ENCODE measurements at places on chromosomes 6 and 20. TPM values are rescaled to one million over a fixed set of nuclear protein-coding genes. Genes with fewer than 3 reads are reported as not detected.
A peak's percentile ranks its signal among the peaks of the same experiment; 100 is the strongest.

DNA sequence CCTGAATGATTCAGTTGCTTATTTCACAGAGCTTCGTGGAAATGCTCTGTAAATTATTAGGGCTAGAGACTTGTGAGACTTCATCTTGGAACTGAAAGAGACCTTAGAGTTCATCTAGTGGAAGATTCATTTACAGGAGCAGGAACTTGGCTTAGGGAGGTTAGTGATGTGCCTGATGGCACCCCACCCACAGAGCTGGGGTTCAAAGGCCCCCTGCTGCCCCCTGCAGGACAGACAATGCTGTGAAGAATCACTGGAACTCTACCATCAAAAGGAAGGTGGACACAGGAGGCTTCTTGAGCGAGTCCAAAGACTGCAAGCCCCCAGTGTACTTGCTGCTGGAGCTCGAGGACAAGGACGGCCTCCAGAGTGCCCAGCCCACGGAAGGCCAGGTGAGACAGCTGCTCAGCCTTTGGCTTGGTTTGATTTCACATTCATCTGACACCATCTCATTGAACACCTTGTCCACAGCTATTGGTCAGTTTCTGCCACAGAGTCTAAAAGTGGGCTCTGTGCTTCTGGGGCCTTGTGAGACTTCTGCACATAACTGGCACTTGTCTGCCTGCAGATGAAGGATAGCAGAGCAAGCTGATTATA lies 25.1 kb downstream of the MYBL2 start:
- H3K27ac ChIP-seq: no peak overlapping the region
- no peak overlapping the region for H3K4me3 ChIP-seq
- H3K36me3 ChIP-seq: no peaks in the 10 kb centered on the region
- DNase-seq: no peak

RNF217 gene
- 79.5 TPM for total RNA-seq

- no peaks in the 10 kb centered on the region for H3K36me3 ChIP-seq
- no peak for DNase-seq
- H3K27me3 ChIP-seq: no peaks in the 10 kb centered on the region
- H3K27ac ChIP-seq: no peak overlapping the region
- H3K4me3 ChIP-seq: no peak overlapping the region
Measured at GRCh38 chr6:23228439-23229024, 659.2 kb downstream of the HDGFL1 start.

DNA sequence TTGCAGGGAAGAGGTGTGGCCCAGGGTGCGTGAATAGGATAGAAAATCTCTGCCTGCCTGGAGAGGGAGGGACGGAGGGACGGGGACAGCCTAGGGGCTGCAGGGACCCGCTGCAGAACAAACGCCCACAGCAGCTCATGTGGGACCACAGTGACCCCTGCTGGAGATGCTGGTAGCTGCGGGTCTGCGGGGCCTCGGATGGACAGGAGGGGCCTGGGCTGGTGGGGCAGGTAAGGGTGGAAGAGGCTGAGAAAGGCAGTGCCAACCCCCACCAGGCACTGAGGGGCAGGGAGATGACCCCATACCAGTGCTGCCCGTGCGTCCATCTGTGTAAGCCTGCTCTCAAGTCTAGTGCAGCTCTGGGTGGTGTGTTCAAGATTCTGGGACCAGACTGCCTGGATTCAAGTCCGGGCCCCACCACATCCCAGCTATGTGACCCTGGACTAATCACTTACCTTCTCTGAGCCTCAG lies 39.4 kb downstream of the KIAA1755 start:
- H3K4me1 ChIP-seq: no peaks in the 10 kb centered on the region
- peak; percentile 93 for DNase-seq
- H3K36me3 ChIP-seq: no peaks in the 10 kb centered on the region
- no peak overlapping the region for H3K4me3 ChIP-seq
- no peak overlapping the region for H3K27ac ChIP-seq

FAM217A gene
- total RNA-seq: not detected

DNAH8 gene
- total RNA-seq: 0.03 TPM

BMP6 gene
- 5.2 TPM for total RNA-seq

DNA sequence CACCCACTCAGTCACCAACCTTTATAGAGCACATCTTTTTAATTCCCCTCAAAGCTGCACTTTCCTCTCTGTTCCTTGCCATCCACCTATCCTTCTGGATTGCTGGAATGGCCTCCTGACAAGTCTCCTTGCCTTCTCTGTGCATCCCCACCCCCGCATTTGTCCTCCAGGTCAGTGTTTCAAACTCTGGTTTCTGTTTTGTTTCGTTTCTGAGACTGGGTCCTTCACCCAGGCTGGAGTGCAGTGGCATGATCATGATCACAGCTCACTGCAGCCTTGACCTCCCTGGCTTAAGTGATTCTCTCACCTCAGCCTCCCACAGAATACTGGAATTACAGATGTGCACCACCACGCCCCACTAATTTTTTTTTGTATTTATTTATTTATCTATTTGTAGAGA lies 96.2 kb downstream of the PLCB1 start:
- no peaks in the 10 kb centered on the region for H3K27me3 ChIP-seq
- no peaks in the 10 kb centered on the region for H3K36me3 ChIP-seq
- H3K4me3 ChIP-seq: no peak overlapping the region
- no peaks in the 10 kb centered on the region for H3K4me1 ChIP-seq
- no peak overlapping the region for H3K27ac ChIP-seq
- DNase-seq: no peak

HMGCLL1 gene
- total RNA-seq: 1.5 TPM

ARMC2 gene
- total RNA-seq: 20.7 TPM

- H3K4me3 ChIP-seq: no peak overlapping the region
- H3K4me1 ChIP-seq: no peaks in the 10 kb centered on the region
- H3K36me3 ChIP-seq: no peaks in the 10 kb centered on the region
- H3K27ac ChIP-seq: no peak overlapping the region
Measured at GRCh38 chr6:54900666-54901065, 54.1 kb downstream of the FAM83B start.

ADGRB3 gene
- total RNA-seq: 6.1 TPM

- no peak overlapping the region for H3K4me3 ChIP-seq
- H3K36me3 ChIP-seq: no peaks in the 10 kb centered on the region
- no peak for DNase-seq
- H3K27ac ChIP-seq: no peak overlapping the region
- H3K27me3 ChIP-seq: no peaks in the 10 kb centered on the region
Measured at GRCh38 chr6:14524319-14524718, 406.7 kb downstream of the CD83 start.

CST2 gene
- total RNA-seq: 0.75 TPM

DNA sequence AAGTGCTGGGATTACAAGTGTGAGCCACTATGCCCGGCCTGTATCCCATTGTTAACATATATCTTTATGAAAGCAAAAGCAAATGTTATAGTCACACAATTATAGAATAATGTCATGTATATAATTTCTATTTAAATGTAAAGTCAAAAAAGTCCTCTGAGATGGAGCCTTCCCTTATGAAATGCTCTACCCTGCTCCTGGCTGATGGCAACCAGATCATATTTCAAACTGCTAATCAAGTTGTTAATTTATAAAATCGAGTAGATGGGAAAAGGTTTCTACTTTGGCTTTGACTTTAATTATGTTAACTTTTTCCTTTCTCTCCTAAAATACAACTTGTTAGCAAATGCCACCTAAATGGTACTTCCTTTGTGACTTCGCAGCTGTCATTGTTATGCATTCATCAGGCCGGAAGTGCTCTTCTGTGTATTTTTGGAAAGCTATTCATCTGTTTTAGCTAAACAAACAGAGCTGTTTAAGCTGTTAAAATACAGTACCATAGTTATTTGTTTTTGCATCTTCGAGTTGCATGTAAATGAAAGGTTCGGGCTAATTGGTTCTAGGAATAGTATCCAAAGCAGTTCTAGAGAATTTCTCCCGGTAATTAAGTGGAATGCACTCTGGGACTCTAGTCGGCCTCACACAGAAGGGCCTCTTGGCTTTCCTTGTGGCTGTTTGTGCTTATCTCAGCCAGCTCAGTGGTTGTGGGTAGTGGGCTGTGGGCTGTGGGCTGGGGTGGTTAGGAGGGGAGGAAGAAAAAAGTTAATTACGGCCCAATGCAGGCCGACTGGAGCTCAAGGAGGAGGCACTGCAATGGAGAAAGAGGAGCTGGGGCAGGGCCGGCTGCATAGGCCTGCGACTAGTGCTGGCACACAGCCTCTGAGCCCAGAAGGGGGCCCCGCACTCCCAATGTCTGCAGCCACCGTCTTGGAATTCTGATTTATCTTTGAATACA lies 34.8 kb downstream of the SLC35D3 start:
- no peaks in the 10 kb centered on the region for H3K36me3 ChIP-seq
- DNase-seq: no peak
- H3K27ac ChIP-seq: no peak overlapping the region
- H3K4me3 ChIP-seq: no peak overlapping the region

FOXO3 gene
- 89.6 TPM for total RNA-seq

- no peaks in the 10 kb centered on the region for H3K4me1 ChIP-seq
- DNase-seq: no peak
- H3K27me3 ChIP-seq: no peaks in the 10 kb centered on the region
- no peak overlapping the region for H3K27ac ChIP-seq
- H3K4me3 ChIP-seq: no peak overlapping the region
- no peaks in the 10 kb centered on the region for H3K36me3 ChIP-seq
Measured at GRCh38 chr6:124869416-124869815, 92.8 kb upstream of the RNF217 start.

HLA-DQA2 gene
- 18.5 TPM for total RNA-seq

SCUBE3 gene
- total RNA-seq: 63.6 TPM

- H3K36me3 ChIP-seq: no peaks in the 10 kb centered on the region
- H3K4me3 ChIP-seq: no peak overlapping the region
- H3K27ac ChIP-seq: no peak overlapping the region
- DNase-seq: no peak
Measured at GRCh38 chr20:47659904-47660601, 125.2 kb downstream of the SULF2 start.

DNA sequence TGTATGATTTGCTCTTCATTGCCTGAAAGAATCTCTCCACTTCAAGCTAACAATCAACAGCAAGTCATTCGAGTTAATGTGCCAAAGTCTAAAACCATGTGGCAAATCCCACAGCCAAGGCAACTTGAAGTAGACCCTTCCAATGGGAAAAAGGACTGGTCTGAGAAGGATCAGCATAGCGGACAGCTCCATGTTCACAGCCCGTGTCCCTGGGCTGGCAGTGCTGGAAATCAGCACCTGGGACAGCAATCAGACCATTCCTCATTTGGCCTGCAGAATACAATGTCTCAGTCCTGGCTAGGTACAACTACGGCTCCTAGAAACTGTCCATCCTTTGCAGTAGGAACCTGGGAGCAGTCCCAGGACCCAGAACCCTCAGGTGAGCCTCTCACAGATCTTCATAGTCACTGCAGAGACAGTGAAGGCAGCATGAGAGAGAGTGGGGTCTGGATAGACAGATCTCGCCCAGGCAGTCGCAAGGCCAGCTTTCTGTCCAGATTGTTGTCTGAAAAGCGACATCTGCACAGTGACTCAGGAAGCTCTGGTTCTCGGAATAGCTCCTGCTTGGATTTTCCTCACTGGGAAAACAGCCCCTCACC lies 1.1 kb downstream of the GJA10 start:
- no peaks in the 10 kb centered on the region for H3K36me3 ChIP-seq
- no peak overlapping the region for H3K4me3 ChIP-seq
- H3K27ac ChIP-seq: no peak overlapping the region
- H3K4me1 ChIP-seq: no peaks in the 10 kb centered on the region

DNA sequence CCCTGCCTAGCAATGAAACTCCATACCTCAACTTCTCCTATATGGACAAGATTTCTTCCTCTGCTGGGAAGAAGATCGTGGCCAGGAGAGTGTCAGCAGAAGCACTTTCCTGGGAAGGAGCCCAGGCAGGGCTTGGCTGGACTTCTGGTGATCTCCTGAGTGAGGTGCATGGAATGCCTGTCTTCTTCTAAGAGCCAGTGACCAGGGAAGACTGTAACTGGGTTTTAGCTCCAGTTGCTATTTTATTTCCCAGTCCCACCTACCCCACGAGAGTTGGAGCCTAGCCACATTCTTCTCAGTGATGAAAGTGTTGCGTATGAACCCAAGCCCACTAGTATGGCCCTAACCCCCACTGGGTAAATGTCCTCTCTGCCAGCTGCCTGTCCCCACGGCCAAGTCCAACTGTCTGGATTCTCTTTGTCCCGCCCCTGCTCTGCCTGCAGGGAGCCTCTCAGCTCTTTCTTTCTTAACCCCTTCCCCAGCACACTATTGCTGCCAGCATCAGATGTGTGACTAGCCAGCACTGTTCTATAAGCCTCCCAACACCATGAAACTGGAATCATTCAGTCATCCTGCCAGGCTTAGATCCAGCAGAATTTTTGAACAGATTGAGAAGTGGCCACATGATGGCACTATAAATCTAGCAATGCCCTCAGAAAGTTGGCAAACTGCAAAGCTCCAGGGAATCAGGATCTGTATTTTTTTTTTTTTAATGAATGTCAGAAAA lies 69.8 kb upstream of the FAM184A start:
- H3K27ac ChIP-seq: no peak overlapping the region
- H3K36me3 ChIP-seq: no peaks in the 10 kb centered on the region

- no peak for DNase-seq
- no peak overlapping the region for H3K4me3 ChIP-seq
- H3K4me1 ChIP-seq: no peaks in the 10 kb centered on the region
Measured at GRCh38 chr20:62368392-62368975, 1.4 kb upstream of the LAMA5 start.

TM9SF4 gene
- total RNA-seq: 35.8 TPM

PMEPA1 gene
- 188 TPM for total RNA-seq

GRCh38 chr6:54134935-54135334 lies 23.7 kb downstream of the MLIP start:
- no peak overlapping the region for H3K4me3 ChIP-seq
- no peaks in the 10 kb centered on the region for H3K27me3 ChIP-seq
- no peak for DNase-seq
- no peaks in the 10 kb centered on the region for H3K4me1 ChIP-seq

DNA sequence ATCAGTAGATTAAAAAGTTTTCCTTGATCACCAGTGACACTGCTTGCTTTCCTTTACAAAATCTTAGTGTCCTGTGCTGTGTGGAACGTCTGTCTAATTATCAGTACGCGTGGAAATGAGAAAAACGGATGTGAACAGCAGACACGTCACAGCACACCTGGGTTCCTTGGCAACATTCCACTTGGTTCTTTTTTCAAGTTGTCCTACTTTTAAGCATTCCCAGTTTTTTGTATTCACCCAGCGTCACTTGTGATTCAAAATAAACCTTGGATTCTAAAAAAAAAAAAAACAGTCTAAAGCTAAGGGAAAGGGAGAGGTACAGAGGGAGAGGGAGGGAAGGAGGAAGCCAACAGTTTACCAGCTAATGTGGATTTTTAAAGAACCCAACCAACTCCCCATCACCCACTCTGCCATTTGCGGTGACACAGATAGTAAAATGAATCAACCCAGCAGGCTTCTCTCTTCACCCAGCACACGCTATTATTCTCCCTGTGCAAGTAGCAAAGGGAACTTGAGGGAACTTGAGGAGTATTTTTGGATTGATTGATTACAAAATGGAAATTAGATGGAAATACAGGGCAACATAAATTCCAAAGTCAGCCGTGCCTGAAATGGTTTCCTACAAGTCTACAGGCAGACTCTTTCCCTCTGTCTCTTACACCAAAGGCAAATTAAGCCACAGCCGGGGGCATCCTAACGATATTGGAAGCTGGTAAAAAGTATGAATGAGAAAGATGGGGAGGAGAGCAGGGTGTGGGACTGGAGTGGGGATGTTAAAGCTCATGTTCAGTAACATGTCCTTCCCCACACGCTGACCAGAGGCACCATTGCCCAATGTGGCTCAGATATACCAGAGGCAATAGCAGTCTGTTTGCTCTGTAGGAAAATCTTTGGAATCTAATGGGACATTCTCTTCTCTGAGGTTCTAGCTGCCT lies 129.8 kb downstream of the SASH1 start:
- H3K4me3 ChIP-seq: no peak overlapping the region
- no peaks in the 10 kb centered on the region for H3K27me3 ChIP-seq
- H3K27ac ChIP-seq: no peak overlapping the region
- peaks cover 2% of the 10 kb centered on the region for H3K36me3 ChIP-seq
- H3K4me1 ChIP-seq: peaks cover 2% of the 10 kb centered on the region
- no peak for DNase-seq

- DNase-seq: no peak
- H3K36me3 ChIP-seq: no peaks in the 10 kb centered on the region
- no peaks in the 10 kb centered on the region for H3K4me1 ChIP-seq
- no peaks in the 10 kb centered on the region for H3K27me3 ChIP-seq
- no peak overlapping the region for H3K4me3 ChIP-seq
Measured at GRCh38 chr6:100845676-100846075, 35.5 kb downstream of the ASCC3 start.

Measured in aorta (tissue), 5 donors.